HFFc6 (cell line): ENCODE measurements at places on chromosomes 7 and 10.

DNA sequence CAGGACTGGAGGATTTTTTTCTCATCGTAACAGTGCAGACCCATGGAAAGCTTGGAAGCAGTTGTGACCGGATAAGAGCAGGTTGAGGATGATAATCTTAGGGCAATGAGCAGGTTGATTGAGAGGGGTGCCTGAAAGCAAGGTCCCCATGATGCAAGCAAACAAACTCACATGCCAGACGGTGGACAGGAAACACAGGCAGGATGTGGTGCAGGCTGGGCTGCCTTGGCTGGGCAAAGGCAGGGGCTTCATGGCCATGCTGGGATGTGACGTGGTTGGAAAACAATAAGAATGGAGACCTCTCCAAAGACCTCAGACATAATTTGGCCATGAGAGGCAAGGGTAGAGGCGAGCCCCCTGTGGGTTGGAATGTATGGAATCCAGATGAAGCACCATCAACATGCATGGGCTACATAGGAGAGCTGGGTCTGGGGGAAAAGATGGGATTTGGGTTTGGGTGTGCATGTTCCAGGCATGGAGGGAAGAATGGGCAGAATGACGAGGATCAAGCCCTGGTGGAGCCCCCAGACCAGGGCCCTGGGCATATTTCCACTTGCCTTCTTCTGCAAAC, 58.3 kb downstream of the IKZF1 start:
- DNase-seq: no peak

DNA sequence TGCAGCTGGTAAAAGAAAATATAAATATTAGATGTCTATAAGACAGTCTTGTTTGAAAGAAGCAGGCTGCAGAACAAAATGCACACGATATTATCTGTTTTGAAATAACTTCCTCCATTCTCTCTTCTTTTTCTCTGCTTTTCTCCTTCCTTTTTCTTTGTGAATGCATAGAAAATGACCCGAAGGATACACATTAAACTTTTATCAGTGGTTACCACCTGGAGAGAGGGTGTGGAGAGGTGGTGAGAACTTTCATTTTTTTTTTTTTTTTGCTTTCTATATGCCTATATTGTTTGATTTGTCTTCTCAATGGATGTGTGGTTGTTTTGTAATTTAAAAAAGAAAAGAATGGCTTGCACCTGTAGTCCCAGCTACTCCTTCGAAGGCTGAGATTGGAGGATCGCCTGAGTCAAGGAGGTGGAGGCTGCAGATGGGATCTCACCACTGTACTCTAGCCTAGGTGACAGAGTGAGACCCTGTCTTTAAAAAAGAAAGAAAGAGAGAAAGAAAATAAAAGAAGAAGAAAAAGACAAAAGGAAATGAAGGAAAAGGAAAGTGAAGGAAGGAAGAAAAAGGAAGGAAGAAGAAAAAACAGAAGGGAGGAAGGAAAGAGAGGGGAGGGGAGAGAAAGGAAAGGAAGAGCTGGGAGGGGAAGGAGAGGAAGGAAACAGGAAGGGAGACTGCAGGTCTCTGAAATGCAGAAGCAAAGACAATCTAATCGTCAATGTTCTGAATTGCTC, 64.4 kb downstream of the SAMD9 start:
- DNase-seq: no peak

GRCh38 chr7:124276005-124276622, 243.2 kb upstream of the TMEM229A start:
- no peak for DNase-seq

- DNase-seq: no peak
Measured at GRCh38 chr10:128877936-128878335, 589.1 kb upstream of the MGMT start.

GRCh38 chr10:76338187-76338586, 906.8 kb downstream of the LRMDA start:
- no peak for DNase-seq

DNA sequence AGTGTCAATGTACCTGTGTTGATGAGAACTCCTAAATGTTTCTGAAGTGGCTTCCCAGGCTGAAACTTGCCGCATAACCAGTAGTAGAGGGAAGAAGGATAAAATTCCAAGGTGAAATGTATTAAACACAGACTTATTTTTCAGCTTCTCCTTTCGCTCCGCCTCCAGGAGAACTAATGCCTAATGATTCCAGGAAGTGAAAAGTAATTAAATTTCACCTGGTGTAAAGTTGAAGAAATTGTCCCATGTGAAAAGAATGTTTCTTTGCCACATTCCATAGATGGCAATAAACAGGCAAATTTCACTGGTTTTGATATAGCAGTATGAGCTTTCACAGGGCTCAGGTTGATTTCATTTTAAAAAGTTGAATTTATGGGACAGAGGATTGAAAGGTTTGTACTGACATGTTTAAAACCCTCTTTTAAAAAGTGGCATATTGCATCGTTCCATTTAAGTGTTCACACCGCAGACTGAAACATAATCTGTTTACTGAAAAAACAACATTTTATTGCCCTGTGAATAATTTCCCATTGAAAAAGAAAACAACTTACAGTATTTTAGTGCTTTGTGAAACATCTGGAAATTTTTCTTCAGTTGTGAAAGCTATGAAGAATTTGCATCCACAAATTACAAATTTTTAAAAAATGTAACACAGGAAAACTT, 453.4 kb upstream of the NFE2L3 start:
- no peak for DNase-seq

- peak; percentile 69 for DNase-seq
Measured at GRCh38 chr10:119120413-119120867, 16.5 kb downstream of the DENND10 start.

DNA sequence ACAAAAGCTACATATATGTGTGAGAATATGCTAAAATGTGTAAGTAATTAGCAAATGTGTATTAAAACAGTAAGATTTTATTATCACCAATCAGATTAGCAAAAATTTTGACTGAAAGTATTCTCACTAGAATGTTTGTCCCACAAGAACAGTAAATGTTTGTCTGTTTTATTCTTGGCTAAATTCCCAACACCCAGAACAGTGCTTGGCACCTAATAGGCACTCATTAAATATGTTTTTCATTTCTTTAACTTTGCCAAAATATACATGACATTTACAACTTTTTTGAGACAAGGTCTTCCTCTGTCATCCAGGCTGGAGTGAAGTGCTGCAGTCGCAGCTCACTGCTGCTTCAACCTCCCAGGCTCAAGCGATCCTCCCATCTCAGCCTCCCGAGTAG, 143.6 kb downstream of the EBF3 start:
- DNase-seq: no peak

GRCh38 chr10:32923849-32924248, 34.2 kb downstream of the ITGB1 start:
- DNase-seq: no peak

GRCh38 chr10:93030409-93030808, 30.2 kb upstream of the CYP26C1 start:
- peak; percentile 77 for DNase-seq

DNA sequence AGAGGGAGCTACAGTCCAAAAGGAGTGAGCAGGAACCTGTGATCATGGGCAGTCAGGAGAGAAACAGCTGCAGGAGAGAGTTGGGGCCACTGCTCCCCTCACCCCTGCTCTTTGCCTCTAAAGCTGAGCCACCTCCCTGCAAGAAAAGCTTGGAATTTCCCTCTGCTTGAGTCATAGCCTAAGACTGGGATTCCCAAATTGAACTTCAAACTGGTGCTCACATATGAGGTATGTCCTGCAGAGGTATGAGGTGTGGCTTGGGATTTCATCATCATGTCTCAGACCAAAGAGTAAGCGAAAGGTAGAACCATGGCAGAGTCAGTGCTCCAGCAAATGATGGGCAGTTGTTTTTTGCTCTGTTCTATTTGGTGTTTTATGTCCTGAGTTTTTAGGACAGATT, 237.1 kb upstream of the NRP1 start:
- no peak for DNase-seq

GRCh38 chr10:131282961-131283360, 28.6 kb downstream of the TCERG1L start:
- DNase-seq: no peak
